ENCODE measurements at places on chromosomes 12 and 14. TPM values are rescaled to one million over a fixed set of nuclear protein-coding genes. Genes with fewer than 3 reads are reported as not detected.

Gene CFAP251
- 15.0 TPM for total RNA-seq

DNA sequence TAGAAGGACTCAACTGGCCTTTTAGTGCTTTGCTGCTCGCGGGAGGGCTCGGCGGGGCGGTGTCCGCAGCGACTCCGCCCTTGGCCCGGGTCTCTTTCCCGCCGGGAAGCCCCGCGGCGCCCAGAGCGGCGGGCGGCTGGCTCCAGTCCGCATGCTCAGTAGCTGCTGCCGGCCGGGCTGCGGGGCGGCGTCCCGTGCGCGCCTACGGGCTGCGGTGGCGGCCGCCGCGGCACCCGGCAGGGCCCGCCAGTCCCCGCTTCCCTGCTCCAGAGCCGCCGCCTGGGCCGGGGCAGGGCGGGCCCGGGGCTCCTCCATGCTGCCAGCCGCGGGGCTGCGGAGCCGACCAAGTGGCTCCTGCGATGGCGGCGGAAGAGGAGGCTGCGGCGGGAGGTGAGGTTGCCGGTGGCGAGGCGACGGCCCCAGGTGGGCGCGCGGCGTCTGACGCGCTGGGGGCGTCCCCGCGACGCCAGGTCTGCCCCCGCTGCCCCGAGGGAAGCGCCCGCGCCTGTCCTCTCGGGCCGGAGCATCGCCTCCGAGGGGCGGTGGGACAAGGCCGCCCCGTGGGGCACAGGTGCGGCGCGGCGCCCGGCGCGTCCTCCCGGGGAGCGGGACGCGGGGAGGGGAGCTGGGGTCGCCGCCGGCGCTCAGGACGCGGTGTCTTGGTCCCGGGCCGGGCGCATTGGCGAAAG, at the start of gene BMAL2:
Gene BMAL2, plus strand, starts transcription at position 123 of the 689 bp plus-strand sequence. Its CDS starts 237 bp downstream, at position 360.
- DNase-seq, result peak; percentile 92

GRCh38 chr12:59708484-59708883, 112.7 kb downstream of the SLC16A7 start:
- no peak for DNase-seq

Gene KLRC1
- total RNA-seq, result 1.1 TPM

Gene PTPRO
- total RNA-seq, result 6.3 TPM

GRCh38 chr14:81348061-81348460, 52.1 kb downstream of the STON2 start:
- DNase-seq, result no peak

Gene KRT74
- not detected for total RNA-seq

Gene PAWR
- total RNA-seq, result 53.2 TPM

Gene TMEM121
- not detected for total RNA-seq

- DNase-seq, result no peak
Measured at GRCh38 chr12:15706010-15706676, 83.0 kb downstream of the EPS8 start.

Gene TMX1
- total RNA-seq, result 9.7 TPM

GRCh38 chr12:4446335-4446734, 720 bp upstream of the FGF6 start:
- no peak for DNase-seq

- DNase-seq, result no peak
Measured at GRCh38 chr12:57368349-57369095, 62.3 kb downstream of the R3HDM2 start.

Gene NRDE2
- total RNA-seq, result 20.3 TPM

- DNase-seq, result no peak
Measured at GRCh38 chr12:59494617-59495016, 101.2 kb upstream of the SLC16A7 start.

DNA sequence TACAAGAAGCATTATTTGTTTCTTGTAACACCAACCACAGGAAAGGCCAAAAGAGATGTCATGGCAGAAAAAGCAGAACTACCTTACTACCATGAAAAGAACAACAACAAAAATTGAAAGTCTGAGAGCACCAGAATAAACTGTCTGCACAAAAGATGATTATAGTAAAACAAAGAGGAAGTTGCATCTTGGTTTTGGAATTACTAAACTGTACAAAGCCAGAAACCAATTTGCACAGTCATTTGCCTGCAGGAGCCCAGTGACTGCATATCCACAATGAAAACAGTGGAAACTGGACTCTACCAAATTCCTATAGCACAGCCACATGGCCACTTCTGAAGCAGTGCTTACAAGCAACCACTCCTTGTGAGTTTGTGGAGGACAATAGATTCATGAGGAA, 276.2 kb downstream of the SSPN start:
- peak; percentile 37 for DNase-seq

GRCh38 chr12:32780071-32780470, 24.4 kb upstream of the YARS2 start:
- no peak for DNase-seq

Measured in upper lobe of left lung (tissue), 6 donors.